Mesothelial cell of epicardium (in vitro differentiated cells): ENCODE measurements at places on chromosomes 11 and 22.

DNA sequence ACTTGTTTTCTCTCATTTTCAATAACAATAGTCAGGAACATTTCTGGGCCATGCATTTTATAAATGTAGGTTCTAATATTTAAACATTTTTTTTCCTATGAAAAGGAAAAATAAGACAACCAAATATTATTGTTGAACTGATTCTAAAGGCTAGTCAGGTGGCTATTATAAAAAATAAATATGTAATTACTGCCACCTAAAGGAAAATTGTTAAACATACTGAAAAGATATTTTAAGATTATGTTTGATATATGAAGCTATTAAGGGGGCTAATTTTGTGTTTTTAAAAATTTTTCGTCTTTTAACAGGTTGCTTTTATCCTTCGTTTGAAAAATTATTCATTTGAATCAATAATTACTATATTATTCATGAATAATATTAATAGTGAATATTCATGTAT, 62.2 kb upstream of the FDX1 start:
- no peak for DNase-seq

- DNase-seq, result no peak
Observed at GRCh38 chr11:27088353-27088752, 47.7 kb downstream of the BBOX1 start.

DNA sequence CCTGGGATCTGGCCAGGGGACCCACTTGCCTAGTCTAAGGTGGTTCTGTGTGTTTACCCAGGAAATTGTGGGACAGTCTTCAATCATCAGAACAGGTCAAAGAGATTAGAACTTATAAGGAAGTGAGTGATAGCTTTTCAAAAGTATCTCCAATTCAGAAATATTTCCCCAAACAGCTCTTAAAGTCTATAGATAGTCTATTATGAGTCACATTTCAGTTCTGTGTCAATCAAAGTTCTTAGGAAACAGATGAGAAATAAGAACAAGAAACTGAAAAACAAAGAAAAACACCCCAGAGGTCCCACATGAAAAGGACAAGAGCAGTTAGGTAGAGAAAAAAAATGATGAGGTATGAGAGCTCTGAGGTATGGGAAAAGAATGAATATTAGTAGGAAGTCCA, 381.4 kb upstream of the MPPED2 start:
- no peak for DNase-seq

DNA sequence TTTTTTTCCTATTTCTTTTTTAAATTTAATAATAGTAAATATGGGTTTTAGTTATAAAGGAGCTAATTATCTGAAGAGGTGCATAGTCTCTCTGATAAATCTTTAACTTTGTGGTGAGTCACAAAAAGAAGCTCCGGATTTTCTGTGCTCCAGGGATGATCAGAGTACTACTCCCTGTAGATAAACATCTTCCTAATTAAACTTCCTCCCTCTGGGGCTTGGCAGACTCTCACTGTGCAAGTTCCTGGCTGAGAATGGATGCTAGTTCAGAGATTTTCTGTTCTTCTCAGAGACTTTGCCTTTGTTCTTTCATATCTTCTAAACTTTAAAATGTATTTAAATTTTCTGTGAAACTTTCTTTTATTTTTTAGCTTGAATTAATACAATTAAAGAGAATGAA, at the start of gene OR10G7:
OR10G7 (minus strand) TSS at position 72 of the 400 bp plus-strand sequence. CDS start 2,324 bp downstream, outside the sequence.
- no peak for DNase-seq

GRCh38 chr11:16605389-16605893, 133.0 kb upstream of the C11orf58 start:
- peak; percentile 27 for DNase-seq

- DNase-seq, result no peak
Observed at GRCh38 chr11:112762707-112763090, 198.5 kb upstream of the NCAM1 start.

- DNase-seq, result no peak
Observed at GRCh38 chr22:43203471-43203981, 16.6 kb upstream of the TTLL12 start.

- peak; percentile 64 for DNase-seq
Observed at GRCh38 chr11:61947486-61948210, 2.5 kb upstream of the BEST1 start.

- DNase-seq, result no peak
Observed at GRCh38 chr22:27687984-27688545, 113.5 kb downstream of the MN1 start.

DNA sequence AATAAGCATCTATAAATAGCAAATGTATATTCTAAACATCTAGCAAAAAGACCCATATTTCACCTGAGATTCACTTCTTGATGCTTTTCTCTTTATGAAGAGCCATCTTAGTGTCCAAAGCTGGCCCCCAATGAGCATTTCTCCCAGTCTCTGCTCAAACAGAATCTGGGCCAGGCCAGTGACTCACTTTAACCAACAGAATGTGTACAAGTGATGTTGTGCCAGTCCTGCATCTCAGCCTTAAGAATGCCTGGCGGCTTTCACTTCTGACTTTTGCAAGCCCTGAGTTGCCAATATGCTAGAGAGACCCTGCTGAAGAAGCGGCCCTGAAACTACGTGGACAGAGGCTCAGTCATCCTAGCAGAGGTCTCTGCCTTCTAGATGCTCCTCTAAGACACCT, 6.9 kb upstream of the COPB1 start:
- DNase-seq, result no peak

- DNase-seq, result no peak
Observed at GRCh38 chr11:83078269-83078668, 6.6 kb upstream of the RAB30 start.

DNA sequence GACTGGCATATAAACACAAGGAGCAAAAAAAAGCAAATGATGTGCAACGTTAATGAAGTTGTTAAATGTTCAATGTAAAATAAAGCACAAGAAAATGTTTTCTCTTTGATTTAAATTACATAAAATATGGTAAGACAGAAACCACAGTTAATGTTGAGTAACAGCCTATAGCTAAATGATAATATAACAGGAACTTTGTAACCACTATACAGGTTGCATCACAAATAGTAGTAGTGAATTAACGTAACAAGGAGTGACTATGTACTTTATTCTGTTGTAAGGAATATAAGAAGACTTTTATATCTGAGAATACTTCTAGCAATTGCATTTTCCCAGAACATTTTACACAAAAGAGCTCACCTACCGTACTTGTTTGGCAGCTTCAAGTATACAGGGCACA, 16.9 kb downstream of the SAAL1 start:
- DNase-seq, result no peak
